ENCODE measurements at places on chromosomes 4 and X.
A peak's percentile ranks its signal among the peaks of the same experiment; 100 is the strongest.

GRCh38 chr4:182800216-182800515 lies 117.0 kb downstream of the DCTD start:
- DNase-seq, result no peak

DNA sequence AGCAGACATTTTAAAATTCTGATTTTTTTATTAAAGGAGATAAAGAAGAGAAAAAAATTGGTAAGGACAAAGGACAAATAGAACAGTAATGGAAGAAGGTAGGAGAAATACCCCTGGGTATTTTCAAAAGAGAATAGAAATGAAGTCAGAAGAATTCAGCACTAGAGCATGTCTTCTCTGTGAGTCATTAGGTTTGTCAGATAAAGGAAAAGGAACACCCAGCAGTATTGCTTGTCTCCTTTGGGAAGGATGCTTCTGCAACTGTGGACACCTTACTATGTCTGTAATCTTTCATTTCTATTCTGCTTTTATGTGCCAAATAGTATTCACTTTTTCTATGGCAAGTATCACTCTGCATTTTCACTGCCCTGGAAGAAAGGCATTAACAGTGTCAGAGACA lies 24.0 kb upstream of the PCDH7 start:
- DNase-seq, result no peak

DNA sequence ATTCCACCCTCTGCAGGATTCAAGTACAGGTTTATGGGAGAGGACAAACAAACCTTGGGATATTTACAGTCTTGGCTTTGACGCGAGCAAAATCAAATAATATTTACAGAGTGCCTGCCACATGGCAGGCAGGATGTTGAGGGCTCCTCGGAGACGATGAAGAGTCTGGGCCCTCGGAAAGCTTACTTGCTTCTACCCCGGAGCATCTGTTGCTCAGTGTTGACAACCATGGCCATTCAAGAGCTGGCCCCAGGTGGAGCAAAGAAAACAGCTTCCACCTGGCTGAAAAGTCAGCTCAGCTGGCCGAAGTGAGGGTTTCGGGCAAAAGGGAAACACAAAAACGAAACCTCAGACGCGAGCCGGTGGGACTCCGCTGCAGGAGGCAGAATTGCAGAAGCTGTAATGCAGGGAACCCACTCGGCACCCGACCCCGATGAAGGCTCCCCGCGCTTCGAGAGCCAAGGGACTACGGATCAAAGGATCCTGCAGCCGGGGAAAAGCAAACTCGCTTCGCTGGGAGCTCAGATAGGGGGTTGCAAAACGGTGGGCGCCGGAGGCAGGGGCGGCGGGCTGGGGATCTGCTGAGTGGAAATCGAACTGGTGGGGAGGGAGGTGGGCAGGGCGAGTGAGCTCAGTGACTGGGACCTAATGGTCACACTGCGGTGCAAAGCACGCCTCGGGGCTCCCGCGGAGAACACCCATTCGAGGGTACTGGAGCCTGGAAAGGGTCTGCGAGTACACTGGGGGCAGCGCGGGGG lies 805 bp downstream of the ATP8A1 start:
- DNase-seq, result peak; percentile 20

DNA sequence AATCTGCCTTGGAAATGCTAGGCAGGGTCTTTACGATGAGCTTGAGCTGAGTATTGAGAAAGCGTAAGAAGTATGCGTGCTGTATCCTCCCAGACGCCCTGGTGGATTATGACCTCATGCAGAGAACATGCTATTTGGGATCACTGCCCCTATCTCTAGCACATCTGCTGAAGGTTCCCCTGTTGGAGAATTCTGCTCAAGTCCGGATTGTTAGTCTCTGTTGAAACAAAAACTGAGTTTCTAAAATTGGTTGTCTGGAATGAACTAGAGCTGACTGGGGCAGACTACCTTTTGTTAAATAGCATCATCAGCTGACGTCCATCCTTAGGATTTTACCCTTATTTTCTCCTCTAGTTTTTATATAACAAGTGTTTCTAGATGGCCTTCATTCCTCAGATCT lies 7.5 kb downstream of the FHDC1 start:
- DNase-seq, result no peak

GRCh38 chrX:6053141-6053540 lies 175.5 kb downstream of the NLGN4X start:
- DNase-seq, result no peak

DNA sequence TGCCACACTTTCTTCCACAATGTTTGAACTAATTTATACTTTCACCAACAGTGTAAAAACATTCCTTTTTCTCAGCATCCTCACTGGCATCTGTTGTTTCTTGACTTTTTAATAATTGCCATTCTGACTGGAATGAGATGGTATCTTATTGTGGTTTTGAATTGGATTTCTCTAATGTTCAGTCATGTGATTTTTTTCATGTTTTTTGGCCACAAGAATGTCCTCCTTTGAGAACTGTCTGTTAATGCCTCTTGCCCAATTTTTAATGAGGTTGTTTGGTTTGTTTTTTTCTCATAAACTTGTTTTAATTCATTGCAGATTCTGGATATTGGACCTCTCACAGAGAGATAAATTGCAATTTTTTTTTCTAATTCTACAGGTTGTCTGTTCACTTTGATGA lies 1195.2 kb downstream of the TECRL start:
- no peak for DNase-seq

DNA sequence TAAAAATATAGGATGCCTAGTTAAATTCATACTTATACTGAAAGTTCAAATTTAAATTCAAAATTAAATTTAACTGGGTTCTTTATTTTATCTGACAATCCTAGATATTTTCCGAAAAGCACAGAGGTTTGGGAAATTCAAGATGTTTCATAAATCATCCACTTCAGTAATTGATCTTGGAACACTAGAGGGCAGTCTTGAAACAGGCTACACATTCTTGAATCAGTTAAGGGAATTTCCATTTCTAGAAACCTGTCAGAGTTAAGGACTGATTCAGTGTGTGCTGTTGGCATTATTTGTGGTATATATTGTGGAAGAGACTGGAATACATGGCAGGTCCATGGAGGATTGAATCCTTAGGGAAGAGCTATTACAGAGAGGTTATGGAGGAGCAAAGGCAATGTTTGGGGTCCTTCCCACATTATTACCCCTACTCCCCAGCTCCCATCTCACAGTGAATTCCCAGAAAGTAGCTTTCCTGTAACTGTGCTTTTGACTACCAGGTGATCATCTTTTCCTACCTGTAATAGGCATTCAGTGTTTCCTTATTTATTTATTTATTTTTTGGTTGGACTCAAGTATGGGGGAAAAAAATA lies 92.9 kb downstream of the EGF start:
- DNase-seq, result peak; percentile 81

DNA sequence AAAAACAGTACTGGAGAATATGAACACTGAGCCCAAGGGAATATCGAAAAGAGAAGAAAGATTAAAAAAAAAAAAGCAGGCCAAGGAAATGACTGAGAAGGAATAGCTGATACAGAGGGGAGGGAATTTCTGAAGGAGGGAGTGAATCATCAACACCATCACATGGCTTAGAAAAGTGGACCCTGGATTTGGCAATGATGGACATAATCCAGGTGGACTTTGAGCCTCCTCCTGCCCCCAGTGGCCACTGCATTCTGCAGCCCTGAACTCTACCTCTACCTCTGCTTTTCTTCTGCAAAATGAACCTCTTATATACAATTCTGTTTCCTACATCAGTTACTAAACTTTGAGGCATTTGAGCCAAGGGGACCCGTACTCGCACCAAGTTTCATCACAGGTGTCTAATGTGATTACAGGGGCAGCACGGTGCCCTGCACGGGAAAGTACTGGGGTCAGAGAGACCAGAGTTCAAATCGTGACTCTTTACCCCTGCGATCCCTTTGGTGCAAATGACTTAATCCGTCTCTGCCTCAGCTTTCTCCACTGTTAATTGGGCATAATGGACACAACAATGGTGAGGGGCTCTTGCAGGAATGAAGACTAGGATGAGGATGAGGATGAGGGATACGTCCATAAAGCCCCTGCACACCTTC lies 1.1 kb downstream of the OCIAD2 start:
- no peak for DNase-seq

DNA sequence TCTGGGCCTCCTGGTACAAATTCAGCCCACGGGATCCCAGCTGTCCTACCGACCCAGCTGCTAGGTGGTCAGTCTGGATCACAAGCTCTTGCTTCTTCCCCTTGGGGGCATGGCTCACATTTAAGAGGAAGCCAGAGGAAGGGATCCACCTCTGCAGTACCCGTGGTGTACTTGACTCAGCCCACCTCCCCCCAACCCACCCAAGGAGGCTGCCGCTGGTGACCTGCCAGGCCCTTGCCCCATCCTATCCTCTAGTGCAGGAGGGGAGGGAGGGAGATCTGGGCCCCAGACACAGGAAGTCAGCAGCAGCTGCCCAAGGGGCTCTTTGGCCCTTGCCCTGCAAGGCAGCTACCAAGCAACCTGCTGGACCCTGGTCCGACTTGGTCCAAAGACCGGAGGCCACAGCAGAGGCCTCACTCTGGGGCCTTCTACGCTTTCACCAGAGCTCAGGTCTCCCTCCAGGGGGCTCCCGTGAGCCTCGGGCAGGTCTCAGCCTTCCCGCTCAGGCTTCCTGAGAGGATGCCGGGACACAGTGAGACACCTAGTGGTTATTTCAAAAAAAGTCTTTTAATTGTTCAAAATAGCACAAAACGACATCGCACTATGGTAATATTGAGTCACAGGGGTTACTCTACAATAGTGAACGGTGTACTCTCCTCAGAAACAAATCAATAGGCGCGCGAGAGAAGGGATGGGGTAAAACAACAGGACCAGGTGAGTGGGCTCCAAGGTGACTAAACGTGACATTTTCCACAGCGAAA lies 2.7 kb upstream of the RENBP start:
- no peak for DNase-seq

DNA sequence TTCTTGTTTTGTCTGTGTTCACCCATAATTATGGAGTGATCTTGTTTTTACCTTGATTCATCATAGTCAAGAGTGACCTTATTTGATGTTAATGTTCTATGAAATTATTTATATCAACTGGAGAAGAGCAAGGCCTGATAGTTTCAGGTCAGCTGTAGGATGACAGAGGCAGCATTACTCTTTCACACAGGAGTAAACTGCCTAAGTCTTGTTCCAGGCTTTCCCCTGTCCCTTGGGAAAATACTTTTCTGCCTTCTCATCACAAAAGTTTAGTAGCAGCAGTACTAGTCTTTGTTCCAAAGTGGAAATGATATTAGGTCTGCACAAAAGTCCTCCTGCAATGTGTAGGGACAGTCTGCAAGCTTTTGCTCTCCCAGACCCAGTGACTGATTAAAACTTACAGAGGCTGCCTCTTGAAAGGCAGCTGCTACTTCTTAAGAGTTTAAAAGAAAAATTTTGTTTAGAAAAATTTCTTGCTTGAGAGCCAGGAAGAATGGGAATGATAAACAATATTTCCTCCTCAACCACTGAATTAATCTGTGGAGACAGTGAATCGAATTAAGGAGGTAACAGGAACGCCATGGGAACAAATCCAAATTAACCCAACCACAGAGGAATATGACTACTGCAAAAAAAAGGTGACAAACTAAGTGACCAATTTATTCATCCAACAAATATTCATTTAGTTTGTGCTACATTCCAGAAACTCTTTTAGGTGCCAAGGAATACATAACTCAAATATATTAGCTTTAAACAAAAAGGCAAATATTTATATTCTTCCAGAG lies 991.4 kb upstream of the PABPC4L start:
- DNase-seq, result no peak

GRCh38 chr4:7828793-7829301 lies 110.8 kb downstream of the AFAP1 start:
- DNase-seq, result no peak

DNA sequence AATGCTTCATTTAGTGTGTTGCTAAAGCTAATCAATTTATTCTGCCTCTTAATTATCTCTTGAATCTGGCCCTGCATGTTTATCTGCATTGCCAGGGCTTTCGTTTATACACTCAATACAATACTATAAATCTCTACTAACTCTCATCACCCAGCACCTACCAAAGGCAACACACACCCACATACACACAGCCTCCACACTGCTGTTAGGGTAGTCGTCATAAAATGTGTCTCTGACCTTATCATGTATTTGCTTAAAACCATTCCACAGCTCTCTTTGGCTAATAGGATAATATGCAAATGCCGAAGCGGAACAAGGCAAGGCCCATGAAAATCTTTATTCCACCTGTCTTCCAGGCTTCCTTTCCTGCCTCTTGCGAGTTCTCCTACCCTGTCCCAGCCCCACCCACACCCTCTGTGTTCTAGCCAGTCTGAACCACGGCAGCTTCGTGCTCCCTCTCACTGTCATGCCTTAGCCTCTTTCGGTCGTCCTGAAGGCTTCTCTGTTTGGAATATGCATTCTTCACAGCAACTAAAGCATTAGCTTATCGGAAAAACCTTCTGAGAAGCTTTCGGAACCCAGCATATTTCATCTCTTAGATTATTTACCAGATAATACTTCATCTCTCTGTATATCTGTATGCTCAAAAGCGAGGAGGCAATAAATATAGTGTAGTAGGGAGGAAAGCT lies 333.5 kb downstream of the TENM3 start:
- no peak for DNase-seq

DNA sequence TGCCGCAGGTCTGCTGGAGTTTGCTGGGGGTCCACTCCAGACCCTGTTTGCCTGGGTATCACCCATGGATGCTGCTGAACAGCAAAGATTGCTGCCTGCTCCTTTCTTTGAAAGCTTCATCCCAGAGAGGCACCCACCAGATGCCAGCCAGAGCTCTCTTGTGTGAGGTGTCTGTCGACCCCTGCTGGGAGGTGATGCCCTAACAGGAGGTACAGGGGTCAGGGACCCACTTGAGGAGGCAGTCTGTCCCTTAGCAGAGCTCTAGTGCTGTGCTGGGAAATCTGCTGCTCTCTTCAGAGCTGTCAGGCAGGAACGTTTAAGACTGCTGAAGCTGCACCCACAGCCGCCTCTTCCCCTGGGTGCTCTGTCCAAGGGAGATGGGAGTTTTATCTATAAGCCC lies 162.7 kb downstream of the NAF1 start:
- DNase-seq, result no peak

DNA sequence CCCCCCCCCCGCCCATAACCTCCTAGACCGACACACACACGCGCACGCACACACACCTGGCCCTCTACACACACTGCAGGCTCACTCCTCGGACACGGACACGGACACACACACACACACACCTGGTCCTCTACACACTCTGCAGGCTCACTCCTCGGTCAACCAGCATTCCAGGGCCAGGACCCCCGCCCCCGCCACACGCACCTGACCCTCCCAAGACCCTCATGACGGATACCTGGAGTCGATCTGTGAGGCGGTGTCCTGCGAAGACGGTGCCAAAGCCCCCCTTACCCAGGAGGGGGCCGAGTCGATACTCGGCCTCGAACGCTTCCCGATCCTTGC lies 552 bp downstream of the PIM2 start:
- no peak for DNase-seq

- no peak for DNase-seq
Observed at GRCh38 chr4:67342291-67342690, 203.0 kb downstream of the CENPC start.

All from renal cortex interstitium (tissue), 15 donors.